ENCODE measurements at places on chromosomes 1 and 21.
A peak's percentile ranks its signal among the peaks of the same experiment; 100 is the strongest.

GRCh38 chr1:33320619-33321165, at the start of gene A3GALT2:
Gene A3GALT2, minus strand, starts transcription at chr1:33321098. Its CDS starts 0 bp downstream, at chr1:33321098.
- DNase-seq, result no peak

- DNase-seq, result no peak
Observed at GRCh38 chr1:99659755-99660210, 13.9 kb downstream of the PALMD start.

DNA sequence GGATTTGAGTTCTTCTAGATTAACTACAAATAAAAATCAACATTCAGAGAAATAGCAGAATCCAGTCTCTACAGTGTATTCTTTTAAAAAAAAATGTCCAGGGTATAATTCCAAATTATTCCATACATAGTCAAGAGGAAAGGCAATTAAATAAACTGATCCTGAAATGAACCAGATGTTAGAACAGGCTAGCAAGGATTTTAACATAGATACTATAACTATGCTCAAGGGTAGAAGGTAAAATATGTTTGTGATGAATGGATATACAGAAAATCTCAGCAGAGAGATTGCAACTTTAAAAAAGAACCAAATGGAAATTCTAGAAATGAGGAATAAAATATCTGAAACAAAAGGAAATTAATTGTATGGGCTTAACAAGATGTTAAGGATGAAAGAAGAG, 32.4 kb downstream of the CYYR1 start:
- DNase-seq, result no peak

DNA sequence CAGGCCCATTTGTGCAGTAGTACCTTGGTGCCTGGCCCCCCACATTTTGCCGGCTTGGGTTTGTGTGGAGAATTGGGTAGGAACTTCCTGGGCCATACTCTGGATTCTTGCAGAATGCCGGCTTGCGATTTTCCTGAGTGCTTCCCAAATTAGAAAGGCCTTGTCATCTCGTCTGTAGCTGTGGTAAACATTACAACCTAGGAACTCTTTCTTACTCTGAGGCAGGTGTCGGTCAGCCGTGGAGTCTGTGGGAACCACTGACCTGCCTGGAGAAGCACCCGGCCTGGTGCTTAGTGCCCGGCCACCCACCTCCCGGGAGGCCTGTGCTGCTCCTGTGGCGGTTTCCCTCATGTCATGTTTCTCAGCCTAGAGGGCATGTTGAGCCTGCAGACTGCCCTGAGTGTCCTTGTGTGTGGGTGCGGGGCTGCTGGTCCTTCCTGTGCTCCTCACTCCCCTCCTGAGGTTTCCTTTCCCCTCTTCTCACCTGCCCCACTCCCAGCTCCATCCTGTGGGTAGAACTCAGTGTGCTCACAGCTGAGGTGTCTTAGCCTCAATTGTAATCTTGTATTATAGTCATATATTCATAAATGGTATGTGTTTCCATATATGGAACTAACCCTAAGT, 64.7 kb downstream of the S100B start:
- DNase-seq, result no peak

- DNase-seq, result no peak
Observed at GRCh38 chr1:214898161-214898560, 184.4 kb upstream of the KCNK2 start.

DNA sequence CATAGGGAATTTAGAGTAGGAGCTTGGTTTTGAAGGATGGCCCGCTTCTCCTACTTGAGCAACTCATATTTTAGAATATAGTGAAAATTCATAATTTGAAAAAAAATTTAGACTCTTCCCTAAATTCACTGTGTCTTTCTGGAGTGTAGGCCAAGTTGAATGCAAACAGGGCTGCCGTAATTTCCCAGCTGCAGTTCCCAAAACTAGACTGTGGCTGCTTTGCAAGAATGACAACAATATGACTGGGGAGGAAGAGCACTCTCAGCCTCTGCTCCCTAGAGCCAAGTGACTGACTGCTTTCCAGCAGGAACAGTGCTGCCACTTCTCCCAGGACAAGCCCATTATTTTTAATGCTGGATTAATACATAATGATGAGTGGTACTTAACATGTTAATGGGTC, 209.0 kb downstream of the RHOU start:
- no peak for DNase-seq

DNA sequence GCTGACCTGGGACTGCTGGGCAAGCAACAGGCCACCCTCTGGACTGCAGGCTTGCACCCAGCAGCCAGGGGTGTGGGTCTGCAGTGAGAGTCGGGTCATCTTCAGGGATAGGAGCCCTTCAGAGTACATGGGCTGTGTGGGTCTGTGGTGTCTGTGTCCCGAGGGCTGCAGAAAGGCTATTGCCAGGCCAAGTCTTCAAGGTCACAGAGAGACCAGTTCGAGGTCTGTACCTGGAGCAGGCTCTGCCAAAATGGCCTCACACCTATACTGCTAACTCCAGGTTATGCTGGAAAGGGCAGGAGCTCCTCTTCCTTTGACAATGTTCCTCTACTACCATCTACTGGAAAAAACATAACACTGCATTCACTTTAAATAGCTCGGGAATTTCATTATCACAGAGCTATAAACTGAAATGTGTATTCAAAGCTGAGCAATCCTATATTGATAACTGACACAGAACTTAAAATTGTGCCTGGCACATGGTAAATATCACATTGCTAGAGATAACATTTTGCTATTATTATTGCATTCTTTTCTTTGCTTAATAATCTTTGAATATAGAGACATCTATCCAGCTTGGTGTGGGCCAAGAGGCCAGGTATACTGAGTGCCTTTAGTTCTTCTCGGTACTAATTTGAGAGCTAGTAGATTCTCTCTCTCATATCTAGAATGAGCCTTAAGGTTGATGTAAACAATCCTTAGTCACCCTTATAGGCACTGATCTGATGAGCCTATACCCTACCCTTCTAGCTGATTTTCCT, 6.9 kb upstream of the DNAH14 start:
- DNase-seq, result peak; percentile 73

- no peak for DNase-seq
Observed at GRCh38 chr21:39105341-39105765, 77.9 kb downstream of the PSMG1 start.

GRCh38 chr1:228032041-228032440, 25.2 kb downstream of the WNT3A start:
- DNase-seq, result no peak

DNA sequence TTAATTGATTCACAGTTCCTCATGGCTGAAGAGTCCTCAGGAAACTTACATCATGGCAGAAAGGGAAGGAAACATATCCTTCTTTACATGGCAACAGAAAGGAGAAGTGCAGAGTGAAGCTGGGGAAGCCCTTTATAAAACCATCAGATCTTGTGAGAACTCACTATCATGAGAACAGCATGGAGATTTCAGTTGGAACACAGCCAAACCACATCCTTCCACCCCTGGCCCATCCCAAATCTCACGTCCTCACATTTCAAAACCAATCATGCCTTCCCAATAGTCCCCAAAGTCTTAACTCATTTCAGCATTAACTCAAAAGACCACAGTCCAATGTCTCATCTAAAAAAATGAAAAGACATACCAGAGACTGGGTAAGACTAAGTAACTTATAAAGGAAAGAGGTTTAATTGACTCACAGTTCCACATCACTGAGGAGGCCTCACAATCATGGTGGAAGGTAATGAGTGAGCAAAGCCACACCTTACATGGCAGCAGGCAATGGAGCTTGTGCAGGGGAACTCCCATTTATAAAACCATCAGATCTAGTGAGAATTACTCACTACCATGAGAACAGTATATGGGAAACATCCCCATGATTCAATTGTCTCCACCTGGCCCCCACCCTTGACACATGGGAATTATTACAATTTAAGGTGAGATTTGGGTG, 105.2 kb downstream of the MRPL39 start:
- no peak for DNase-seq

GRCh38 chr21:41742073-41742875, 24.6 kb downstream of the RIPK4 start:
- no peak for DNase-seq

GRCh38 chr21:37742115-37742514, 174.1 kb downstream of the KCNJ6 start:
- no peak for DNase-seq

DNA sequence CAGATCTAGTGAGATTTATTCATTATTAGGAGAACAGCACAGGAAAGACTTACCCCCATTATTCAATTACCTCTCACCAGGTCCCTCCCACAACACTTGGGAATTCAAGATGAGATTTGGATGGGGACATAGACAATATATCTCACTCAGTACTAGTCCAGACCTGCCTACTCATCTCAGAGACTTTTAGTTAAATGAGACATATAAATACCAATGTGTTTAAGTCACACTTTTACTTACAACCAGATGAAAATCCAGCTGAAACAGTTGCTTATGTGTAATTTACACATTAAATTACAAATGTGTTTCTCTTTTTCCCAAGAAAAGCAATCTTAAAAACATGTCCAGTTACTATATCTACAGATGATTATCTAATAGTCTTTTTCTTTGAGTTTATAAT, 1145.6 kb downstream of the KCNT2 start:
- DNase-seq, result no peak

DNA sequence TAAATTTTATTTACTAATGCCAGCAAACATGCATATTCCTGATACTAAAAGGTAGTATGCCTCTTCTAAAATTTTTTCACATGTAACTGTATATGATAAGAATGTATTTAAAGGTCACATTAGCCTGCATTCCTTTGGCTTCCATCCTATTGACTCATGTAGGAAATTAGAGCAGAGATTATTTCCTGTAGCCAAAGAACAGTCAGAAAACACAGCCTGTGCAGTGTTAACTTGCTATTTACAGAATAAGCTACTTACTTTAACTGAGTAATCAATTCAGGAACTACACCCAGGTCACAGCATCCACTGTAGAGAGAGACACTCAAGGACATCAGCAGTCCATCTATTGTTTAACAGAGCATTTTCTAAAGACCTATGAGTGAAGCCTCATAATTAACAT, 154.5 kb upstream of the ADGRL4 start:
- no peak for DNase-seq

GRCh38 chr1:111214884-111215283, 12.6 kb upstream of the CHI3L2 start:
- DNase-seq, result no peak

DNA sequence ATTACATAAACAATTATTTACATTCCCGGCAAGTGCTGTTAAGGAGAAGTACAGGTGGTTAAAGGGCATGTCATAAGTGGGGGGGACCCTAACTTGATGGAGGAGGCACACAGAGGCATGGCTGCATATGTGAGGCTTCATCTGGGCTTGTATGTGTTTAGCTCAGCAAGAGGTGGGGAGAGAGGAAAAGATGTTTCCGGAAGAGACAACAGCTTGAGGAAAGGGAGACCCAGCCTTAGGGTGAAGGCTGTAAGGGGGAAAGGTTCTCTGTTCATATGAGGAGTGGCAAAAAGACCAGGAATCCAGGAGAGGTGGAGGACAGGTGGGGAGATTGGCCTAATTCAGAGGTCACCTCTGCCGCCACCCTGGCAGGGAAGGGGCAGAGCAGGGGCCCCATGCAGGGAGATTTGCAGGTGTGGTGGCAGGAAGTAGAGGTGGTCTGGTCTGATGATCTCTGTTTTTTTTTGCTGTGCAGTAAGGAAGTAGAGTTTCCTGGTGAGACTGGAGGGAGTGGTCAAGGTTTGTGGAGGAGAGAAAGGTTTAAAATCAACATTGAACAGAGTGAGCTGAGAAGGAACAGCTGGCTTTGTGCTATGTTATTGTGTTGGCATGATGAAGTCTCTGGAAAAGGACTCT, 9.0 kb downstream of the TRAF5 start:
- DNase-seq, result no peak

DNA sequence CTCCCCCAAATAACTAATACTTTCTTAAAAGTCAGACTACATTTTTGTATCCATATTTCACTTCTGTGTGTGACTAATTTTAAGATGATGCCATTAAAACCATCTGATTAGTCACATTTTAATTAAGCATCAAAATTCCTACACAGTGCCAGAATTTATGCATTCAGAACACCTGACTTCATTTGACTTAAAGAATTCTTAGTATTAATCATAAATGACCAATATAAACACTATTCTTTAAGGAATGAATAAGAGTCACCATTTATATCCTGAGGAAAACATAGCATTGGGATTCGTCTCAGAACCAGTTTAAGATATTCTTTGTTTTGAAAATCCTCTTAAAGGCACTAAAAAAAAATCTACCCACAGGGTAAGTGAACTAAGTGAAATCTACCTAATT, 37.0 kb downstream of the TM2D1 start:
- DNase-seq, result no peak

GRCh38 chr1:7149080-7149838, 364.0 kb downstream of the CAMTA1 start:
- DNase-seq, result no peak

- peak; percentile 32 for DNase-seq
Observed at GRCh38 chr1:211830055-211830327, 572 bp downstream of the LPGAT1 start.

DNA sequence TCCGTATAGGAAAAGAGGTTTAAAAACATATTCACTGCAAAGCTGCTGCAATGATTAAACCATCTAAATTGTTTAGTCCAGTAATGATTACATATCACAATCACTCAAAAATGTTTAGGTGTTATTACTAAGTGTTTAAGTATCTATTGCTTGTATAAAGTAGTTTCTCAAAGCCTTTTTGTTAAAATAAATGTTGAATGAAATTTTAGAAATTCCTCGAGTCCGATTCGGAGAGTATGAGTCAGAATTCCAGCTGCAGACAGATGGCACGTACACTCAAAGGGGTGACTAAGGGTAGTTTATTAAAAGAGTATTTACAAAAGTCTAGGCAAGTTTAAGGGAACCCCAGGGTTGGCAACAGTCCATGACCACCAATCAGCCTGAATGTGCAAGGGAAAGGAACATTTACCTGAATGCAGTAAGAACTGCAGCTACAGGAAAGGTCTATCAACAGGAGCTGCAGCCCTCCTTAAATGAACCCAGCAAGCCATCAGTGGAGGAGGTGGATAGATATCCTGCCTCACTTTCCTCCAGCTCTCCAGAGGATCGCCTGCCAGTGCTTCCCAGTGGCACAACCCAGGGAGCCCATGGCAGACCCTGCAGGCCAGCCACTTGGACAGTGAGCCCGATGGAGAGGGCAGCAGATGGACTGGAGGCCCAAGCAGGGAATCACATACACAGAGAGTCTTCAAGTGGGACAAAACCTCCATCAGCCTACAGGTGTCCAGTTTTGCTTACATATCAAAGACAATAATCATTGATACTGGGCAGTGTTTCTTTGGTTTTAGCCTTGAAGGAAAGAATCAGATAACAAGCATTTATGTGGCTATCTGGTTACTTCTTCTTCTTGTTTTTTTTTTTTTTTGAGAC, 92.1 kb upstream of the SLC44A3 start:
- no peak for DNase-seq

GRCh38 chr1:40877698-40878097, 15.5 kb upstream of the CITED4 start:
- no peak for DNase-seq

DNA sequence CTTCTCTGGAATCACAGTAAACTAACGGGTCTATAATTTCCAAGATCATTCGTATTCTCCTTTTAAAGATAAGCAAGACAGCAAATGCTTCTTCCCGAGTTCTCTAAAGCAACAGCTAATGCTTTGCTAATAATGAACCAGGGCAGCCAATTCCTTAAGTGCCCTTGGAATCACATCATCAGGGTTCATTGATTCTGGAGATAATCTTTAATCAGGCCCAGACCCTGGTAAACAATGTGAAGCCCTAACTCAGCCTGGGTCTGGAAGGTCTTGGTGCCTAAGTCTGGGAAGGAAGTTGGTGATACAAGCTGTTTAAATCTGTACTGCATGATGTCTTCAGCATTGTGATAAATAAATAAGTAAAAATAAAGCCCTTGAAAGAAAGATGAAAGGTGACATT, 18.4 kb downstream of the ERI3 start:
- DNase-seq, result no peak
